RKO (cell line): ENCODE measurements at places on chromosomes 1 and 21.
A peak's percentile ranks its signal among the peaks of the same experiment; 100 is the strongest.

DNA sequence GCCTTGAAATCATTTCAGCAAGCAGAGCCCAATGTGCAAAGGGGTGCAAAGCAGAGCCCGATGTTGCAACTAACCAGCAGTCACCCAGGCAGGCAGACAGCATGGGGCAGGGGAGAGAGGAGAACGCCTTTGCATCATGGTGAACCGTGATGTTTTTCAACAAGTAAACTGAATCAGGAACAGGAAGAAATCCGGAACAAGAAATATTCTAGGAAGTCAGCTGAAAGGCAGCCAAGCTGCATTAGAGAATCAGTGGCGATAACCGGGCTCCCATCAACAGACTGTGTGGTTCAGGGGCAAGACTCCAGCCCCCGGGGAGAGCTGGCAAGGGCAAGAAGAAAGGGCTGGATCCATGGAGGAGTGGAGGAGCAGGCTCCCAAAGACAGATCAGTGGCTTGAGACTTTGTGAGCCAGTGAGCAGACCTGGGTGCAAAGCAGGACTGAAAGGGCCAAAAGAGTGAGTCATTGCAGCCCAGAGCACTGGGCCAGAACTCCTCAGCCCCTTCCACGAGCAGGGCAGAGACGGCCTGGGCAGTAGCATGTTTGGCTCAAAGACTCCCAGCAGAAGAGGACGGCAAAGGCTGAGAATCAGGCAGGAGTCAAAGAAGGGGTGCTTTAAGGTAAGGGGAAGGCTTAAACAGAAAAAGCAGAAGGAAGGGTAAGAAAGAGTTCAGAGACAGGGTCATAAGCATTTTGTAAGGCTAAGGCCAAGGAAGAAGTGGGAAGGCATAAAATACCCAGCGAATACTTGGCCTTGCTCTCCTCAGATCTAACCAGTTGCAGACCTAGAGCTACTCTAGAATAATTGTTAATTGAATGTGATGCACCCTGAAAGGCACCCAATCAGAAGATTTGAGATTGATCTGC lies 155.0 kb downstream of the SETD4 start:
- no peak for DNase-seq

- peak; percentile 40 for DNase-seq
These were observed 79.3 kb downstream of the LHX4 start for GRCh38 chr1:180309338-180309737.

GRCh38 chr1:43565600-43566360 lies 35.1 kb downstream of the PTPRF start:
- DNase-seq = no peak

- no peak for DNase-seq
These were observed 47.6 kb upstream of the PPP2R5A start for GRCh38 chr1:212237651-212238050.

GRCh38 chr1:95245029-95245428 lies 11.0 kb downstream of the RWDD3 start:
- DNase-seq = no peak

GRCh38 chr1:2231532-2232254 lies 3.6 kb downstream of the SKI start:
- DNase-seq = peak; percentile 64

- DNase-seq = no peak
These were observed 91.2 kb downstream of the SLC45A1 start for GRCh38 chr1:8409106-8409505.

- no peak for DNase-seq
These were observed 24.4 kb upstream of the DUSP23 start for GRCh38 chr1:159756397-159756796.

GRCh38 chr1:222171005-222171404 lies 376.9 kb downstream of the HHIPL2 start:
- peak; percentile 41 for DNase-seq

DNA sequence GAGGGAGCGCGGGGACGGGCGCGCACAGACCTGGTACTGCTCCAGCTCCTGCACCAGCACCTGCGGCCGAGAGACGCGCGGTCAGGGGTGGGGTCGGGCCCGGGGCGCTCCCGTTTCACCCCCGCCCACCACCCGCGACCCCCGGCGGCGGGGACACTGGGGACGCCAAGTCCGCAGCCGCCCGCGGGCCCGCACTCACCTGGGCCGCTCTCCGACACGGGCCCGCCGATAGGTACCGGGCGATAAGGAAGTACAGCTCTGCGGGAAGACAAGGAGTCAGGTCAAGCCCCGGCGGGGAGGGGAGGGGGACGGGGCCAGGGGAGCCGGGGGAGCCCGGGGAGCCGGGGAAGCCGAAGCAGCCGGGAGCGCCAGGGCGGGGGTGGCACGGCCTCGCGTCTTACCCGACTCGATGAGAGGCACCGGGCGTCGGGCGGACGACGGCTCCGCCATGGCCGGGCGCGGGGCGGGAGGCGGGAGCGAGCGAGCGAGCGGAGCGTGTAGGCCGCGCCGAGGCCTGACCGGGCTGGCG lies 326 bp downstream of the BRWD1 start:
- DNase-seq = no peak
